ENCODE measurements at places on chromosomes 16 and 17. TPM values are rescaled to one million over a fixed set of nuclear protein-coding genes. Genes with fewer than 3 reads are reported as not detected.

Gene GRAP
- 0.22 TPM for total RNA-seq

DNA sequence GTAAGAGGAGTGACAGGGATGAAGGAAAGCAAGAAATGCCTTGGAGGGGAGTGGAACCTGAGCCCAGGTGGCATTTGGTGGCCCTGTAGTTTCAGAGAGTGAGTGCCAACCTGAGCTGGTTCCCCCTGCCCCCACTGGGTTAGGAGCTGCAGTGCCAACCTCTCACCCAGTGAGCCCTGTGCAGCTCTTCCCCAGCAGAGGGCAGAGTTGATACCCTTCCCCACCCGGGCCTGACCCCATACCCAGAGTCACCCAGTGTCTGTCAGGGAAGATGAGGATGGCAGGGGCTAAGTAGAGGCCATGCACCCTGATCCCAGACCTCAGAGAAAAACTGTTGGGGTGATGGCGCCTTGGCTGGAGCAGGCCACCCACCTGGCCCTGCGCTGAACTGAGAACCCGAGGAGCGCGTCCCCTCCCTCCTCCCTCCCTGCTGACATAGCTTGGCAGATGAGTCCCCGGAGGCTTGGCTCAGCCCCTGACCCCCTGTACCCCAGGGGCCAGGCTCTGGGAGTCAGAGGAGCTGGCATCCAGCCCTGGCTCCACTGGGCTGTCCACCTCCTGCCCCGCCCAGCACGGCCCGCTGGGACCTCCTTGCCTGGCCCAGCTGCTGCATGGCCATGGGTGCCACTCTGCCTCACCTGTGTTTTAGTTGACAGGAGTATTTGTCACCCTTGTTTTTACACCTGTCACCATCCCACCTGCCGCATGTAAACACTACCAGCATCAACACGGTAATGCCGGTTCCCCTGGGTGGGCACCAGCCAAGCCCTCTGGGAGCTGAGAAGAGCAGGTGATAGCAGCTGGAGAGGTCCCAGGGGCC is 113.9 kb downstream of the AMFR start:
- no peaks in the 10 kb centered on the region for H3K27me3 ChIP-seq
- H3K4me3 ChIP-seq, result no peak overlapping the region
- no peaks in the 10 kb centered on the region for H3K36me3 ChIP-seq
- no peak overlapping the region for H3K27ac ChIP-seq
- DNase-seq, result no peak

Gene LGALS9B
- total RNA-seq, result 0.29 TPM

Gene CRYM
- total RNA-seq, result 3.7 TPM

DNA sequence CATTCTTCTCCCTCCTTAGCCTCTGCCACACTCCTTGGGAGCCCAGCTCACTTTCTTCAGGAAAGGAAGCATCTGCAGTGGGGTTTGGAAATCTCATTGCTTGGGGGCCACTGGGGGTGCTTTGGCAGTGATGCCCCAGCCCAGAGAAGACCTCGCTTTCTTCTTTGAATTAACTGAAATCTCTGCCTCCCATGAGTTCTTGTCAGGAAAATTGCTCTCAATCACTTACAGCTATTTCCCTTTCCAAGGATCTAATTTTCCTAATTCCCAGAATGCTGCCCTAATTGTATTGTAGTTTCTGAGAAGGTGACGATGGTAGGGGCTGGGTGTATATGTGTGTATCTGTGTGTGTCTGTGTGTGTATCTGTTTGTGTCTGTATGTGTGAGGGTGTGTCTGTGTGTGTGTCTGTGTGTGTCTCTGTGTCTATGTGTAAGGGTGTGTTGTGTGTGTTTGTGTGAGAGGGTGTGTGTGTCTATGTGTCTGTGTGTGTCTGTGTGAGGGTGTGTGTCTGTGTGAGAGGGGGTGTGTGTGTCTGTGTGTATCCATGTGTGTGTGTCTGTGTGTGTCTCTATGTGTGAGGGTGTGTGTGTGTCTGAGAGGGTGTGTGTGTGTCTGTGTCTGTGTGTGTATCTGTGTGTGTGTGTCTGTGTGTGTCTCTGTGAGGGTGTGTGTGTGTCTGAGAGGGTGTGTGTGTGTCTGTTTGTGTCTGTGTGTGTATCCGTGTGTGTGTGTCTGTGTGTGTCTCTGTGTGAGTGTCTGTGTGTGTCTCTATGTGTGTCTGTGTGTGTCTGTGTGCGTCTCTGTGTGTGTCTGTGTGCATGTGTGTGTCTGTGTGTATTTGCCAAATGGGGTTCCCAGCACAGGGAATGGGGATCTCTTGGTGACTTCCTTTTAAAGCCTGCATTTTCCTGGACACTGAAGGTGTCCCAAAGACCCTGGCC is 83.5 kb upstream of the DNAJA2 start:
- no peak overlapping the region for H3K4me3 ChIP-seq
- no peak overlapping the region for H3K27ac ChIP-seq
- no peaks in the 10 kb centered on the region for H3K27me3 ChIP-seq
- no peaks in the 10 kb centered on the region for H3K36me3 ChIP-seq

DNA sequence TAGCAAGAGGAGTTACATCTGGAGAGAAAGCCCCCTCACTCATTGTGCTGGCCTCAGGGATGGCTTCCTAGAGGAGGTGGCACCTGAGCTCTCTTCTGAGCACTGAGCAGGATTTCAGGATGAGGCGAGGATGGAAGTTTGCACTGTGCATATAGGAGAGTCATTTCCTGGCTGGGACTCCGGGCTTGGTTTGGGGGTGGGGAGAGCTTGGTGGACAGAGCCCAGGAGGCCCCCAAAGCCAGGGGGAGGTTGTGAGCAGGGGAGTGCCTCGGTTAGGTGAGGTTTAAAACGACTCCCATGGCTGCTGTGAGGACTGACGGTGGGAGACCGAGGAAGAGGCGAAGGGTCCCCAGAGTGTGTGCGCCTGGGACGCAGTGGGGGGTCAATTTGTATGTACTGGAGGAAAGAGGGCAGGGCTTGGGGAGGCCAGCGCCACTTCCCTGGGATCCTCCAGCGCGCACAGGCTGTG is 1.2 kb downstream of the CAMKK1 start:
- no peaks in the 10 kb centered on the region for H3K36me3 ChIP-seq
- DNase-seq, result no peak
- H3K27ac ChIP-seq, result peak overlapping the region; percentile 79
- H3K27me3 ChIP-seq, result peaks cover 16% of the 10 kb centered on the region
- H3K4me3 ChIP-seq, result peak overlapping the region; percentile 88
- peaks cover 46% of the 10 kb centered on the region for H3K4me1 ChIP-seq

DNA sequence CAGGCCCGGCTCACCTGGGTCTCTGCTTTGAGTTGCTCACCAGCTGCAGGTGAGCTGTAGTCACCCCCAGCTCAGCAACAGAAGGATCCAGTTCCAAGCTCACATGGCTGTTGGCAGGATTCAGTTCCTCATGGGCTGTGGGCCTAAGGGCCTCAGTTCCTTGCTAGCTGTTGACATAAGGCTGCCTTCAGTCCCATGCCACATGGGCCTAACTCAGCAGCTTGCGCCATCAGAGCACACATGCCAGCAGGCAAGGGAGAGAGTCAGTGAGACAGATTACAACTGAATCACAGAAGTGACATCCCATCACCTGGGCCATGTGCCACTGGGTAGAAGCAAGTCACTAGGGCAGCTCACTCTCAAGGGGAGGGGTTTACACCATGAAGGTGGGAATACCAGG is 24.7 kb downstream of the PSMD7 start:
- H3K27me3 ChIP-seq, result no peaks in the 10 kb centered on the region
- no peak overlapping the region for H3K4me3 ChIP-seq
- no peaks in the 10 kb centered on the region for H3K4me1 ChIP-seq
- DNase-seq, result no peak

Gene MLLT6
- total RNA-seq, result 122 TPM

DNA sequence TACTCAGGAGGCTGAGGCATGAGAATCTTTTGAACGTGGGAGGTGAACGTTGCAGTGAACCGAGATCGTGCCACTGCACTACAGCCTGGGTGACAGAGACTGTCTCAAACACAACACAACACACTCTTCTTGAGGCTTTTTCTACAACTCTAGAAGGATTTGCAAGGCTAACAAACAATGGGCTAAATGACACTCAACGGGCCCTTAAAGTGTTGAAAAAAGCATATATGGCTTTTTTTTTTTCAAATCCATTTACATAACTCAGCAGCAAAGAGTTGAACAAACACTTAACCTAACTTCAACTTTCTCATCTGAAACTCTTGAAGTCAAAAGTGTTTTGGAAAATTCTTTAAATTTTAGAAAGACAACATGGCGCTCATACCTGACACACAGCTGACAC is 22.3 kb downstream of the CDR2 start:
- H3K4me1 ChIP-seq, result peaks cover 10% of the 10 kb centered on the region
- H3K4me3 ChIP-seq, result no peak overlapping the region
- DNase-seq, result no peak
- no peak overlapping the region for H3K27ac ChIP-seq

GRCh38 chr17:73614256-73614655 is 30.0 kb downstream of the SDK2 start:
- H3K36me3 ChIP-seq, result peaks cover 6% of the 10 kb centered on the region
- peak overlapping the region; percentile 75 for H3K4me3 ChIP-seq
- peaks cover 53% of the 10 kb centered on the region for H3K4me1 ChIP-seq
- H3K27me3 ChIP-seq, result no peaks in the 10 kb centered on the region
- no peak for DNase-seq

DNA sequence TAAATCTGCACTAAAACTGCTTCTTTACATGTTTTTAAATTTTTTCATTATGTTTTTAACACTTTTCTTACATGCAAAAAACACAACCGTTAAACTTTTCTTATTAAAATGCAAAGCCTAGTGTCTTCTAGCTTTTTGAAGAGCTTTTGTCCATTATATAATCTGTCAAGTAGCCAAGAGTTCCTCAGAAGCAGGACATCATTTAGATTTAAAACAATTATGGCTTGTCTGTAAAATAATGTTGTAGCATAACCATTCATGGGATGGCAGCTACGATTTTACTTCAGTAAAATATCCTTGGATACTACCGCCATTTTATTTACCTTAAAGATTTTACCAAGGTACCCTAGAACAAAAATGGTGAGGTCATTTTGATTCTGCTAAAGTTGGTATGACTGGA is 2.8 kb downstream of the OMG start:
- no peaks in the 10 kb centered on the region for H3K4me1 ChIP-seq
- no peaks in the 10 kb centered on the region for H3K27me3 ChIP-seq
- DNase-seq, result no peak

DNA sequence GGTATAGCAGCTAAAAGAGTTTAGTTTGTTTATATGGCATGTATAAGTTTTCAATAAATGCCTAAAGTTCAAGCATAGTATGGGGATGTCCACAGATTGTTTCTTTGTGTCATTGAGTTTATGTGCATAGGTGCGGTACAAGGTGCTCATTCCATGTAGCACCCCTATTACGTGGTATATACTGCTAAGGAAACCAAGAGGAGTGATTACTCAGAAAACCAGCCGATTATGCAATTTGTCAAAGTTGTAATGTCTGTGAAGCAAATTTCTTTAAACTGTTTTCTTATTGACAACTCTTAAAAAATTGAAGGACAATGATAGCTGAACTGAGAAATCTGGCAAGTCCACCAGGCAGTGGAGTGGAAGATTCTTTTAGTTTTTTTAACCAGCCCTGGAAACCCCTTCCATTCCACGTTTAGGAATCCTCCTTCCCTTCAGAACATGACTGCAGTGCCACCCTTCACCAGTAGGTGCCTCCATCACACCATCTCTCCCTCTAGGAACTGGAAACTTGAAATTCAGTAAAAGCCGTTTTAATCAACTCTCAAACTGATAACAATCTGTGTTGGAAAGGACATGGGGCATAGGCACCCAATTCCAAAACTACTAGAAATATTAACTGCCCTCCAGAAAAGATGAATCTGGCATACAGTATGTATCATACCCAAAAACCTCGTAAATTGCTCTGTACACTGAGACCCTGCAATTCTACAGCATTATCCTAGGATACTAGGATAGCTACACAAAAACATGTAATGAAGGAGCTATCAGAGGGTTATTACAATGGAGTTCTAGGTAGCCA is 43.5 kb downstream of the REXO5 start:
- peak; percentile 72 for DNase-seq
- H3K4me1 ChIP-seq, result peaks cover 5% of the 10 kb centered on the region
- peak overlapping the region; percentile 40 for H3K27ac ChIP-seq
- peaks cover 5% of the 10 kb centered on the region for H3K36me3 ChIP-seq
- no peaks in the 10 kb centered on the region for H3K27me3 ChIP-seq

DNA sequence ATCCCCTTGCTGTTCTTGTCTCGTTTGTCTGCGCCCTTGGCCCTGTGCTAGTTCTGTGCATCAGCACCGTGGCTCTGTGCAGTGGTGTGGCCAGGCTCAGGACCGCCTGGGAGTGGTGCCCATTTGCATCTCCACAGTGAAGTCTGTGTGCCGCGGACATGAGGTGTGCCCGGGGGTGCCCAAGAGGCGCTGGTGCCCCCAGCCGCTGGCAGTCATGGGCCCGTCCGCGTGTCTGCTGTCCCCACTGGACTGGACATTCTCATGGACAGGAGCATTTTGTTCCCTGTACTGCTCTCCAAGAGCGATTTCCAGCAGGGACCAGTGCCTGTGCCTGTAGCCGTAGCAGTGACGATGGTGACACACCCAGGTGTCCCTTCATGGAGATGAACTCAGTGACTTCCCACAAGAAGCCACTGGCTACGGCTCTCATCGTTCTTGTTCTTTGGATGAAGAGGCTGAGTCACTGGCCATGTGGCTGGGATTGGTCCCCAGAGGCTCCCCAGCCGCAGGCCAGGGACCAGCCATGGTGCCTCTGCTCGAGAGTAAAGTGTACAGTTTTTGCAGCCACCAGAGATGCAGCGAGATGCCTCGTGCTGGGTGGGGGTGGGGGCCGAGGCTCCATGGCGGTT is 13.0 kb upstream of the MC1R start:
- DNase-seq, result no peak
- no peak overlapping the region for H3K4me3 ChIP-seq
- H3K27ac ChIP-seq, result peak overlapping the region; percentile 74
- H3K4me1 ChIP-seq, result no peaks in the 10 kb centered on the region
- H3K36me3 ChIP-seq, result peaks cover 14% of the 10 kb centered on the region

DNA sequence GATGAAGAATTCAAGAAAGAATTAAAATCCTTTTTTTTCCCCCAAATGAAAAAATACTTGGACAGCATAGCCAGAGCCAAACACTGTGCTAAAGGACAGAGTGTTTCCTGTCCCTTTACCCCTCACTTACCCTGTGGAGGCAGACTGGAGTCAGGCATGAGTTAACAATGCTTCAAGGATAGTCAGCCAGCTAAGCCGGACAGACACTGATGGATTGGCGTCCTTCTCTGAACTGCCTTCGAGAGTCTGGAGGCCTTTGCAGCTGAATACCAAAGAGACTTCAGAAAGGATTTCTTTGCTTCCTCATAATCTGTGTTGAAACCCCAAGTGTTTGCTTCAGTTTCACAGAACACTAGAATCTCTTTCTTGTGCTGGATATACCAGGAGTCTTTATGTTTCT is 4.6 kb downstream of the METTL9 start:
- peak overlapping the region; percentile 54 for H3K4me3 ChIP-seq
- H3K27me3 ChIP-seq, result no peaks in the 10 kb centered on the region
- no peak for DNase-seq
- peaks cover 44% of the 10 kb centered on the region for H3K4me1 ChIP-seq
- H3K36me3 ChIP-seq, result peaks cover 4% of the 10 kb centered on the region
